Renal cortex interstitium (tissue), 15 donors: ENCODE measurements at places on chromosomes 2 and 18.

GRCh38 chr2:156405586-156405985, 30.6 kb upstream of the GPD2 start:
- no peak for DNase-seq

DNA sequence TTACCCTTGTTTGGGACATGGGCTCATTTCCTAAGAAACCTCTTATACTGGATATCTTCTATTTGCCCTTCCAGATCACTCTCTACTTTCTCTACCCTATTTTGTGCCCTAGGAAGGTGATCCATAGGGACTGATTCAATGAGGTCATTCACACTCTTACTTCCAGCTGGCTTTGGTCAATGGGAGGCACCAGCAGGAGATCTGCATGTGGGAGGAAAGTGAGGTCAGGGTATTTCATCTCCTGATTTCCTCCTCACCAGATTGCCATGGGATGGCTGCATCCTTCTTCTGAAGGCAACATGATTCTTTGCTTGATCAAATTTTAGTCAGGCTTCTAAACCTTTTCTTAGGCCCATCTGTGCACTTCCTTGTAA, 15.2 kb downstream of the M1AP start:
- DNase-seq, result no peak

DNA sequence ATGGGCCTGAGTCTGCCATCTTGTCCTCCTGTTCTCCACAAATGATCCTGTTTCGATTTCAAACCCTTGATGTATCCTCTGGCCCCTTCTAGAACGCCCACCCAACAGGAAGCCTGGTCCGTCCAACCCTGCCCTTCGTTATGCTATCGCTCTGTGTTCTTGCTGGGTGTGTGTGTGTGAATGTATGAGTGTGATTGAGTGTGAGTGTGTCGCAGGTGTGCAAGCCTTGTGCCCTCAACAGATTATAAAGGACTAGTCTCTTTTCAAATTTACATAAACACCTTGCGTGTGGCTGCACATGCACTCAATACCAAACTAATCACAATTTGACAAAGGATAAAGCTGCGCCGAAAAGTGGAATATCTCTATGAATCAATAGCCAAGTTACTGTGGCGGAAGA, 149.5 kb upstream of the SALL3 start:
- DNase-seq, result no peak

GRCh38 chr2:2681711-2682251, 350.7 kb upstream of the MYT1L start:
- DNase-seq, result no peak

GRCh38 chr18:48863432-48864065, 87.2 kb downstream of the SMAD7 start:
- no peak for DNase-seq

DNA sequence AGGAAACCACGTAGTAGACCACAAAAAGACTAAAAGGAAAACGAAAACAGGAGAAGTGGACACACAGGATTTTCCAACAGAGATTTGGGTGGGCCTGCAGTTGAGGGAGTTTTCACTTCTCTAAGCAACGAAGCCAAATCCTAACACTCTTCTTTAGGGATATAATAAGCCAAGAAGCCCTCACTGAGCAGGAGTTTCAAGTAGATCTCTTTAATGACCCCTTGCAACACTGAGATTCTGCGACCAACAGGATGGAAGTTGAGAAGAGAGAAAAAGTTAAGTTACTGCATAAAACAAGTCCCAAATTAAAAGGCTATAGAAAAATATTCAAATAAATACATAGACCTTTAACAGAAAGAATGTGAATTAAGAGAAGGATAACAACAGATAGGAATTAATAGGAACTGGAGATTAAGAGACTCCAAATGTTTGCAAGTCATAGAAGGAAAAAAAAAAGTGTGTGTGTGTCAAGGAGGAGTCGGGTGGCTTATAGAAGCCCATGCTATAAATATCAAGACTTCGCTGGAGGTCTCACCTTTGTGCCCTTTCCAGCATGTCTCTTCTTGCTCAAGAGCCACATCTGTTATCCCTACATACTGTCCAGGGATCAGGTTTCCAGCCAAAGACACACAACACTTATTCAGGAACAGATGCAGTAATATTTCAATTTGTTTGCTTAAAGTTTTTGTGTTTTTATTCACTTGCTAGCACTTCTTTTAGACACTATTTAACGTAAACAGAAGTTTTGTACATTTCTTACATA, 69.4 kb upstream of the ARHGAP28 start:
- DNase-seq, result no peak

- DNase-seq, result no peak
Observed at GRCh38 chr2:201118961-201119854, 3.2 kb downstream of the CFLAR start.

GRCh38 chr2:74911061-74911460, 47.4 kb upstream of the POLE4 start:
- DNase-seq, result no peak

DNA sequence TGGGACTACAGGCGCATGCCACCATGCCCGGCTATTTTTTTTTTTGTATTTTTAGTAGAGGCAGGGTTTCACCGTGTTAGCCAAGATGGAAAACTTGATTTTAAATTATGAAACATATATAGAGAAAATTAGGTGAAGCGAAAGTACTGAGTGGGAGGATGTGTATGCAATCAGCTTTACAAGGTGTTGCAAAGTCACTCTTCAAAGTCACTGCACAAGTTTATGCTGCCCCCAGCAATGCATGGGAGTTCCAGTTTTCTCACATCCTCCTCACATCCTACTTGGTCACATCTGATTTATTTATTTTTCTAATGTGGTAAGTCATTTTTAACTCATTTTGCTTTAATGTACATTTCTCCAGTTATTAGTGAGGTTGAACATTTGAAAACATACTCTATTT, 49.2 kb upstream of the CHN1 start:
- DNase-seq, result no peak

DNA sequence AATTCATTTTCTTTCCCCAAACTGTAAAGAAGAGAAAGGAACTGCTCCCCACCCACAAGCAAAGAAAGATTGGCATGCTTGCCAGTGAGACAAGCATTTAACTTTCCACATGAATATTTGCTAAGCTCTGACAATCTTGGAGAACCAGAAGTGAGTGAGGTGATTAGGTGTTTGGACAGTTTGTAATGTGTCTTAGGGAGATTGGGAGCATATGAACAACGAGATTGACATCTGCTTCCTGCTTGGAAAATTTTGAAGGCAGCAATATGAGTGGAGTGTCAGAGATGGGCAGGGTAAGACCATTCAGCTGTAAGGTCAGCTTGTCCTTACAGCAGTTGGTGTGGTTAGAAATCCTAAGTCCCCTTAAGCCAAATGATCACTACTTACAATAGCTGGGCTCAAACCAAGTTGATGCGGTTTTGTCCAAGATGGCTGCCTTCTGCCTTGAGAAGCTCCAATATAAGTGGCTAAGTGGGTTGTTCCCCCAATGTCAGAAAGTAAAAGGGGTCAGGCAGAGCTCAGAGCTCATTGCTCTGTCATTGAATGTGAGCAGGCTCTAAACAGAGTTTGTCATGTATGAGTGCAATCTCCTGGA, 36.0 kb upstream of the GALNT5 start:
- no peak for DNase-seq

DNA sequence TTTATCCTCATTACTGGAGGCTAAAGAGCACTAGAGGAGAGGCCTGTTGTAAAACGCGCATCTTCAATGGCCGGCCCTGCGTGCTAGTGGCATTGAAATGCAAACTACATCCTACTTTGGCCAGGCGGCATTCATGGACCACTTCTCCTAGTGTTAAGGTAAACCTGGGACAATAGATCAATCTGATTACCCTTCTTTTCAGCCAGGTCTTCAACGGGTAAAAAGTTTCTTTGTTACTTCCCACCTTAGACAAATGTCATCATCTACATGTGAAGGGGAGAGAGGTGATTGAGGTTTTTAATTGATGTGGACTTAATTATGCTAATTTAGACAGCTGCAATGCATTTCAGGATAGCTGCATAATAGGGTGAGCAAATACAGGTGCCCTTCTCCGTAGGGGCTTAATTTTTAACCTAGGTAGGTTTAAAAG, 628.0 kb downstream of the ZEB2 start:
- DNase-seq, result no peak

DNA sequence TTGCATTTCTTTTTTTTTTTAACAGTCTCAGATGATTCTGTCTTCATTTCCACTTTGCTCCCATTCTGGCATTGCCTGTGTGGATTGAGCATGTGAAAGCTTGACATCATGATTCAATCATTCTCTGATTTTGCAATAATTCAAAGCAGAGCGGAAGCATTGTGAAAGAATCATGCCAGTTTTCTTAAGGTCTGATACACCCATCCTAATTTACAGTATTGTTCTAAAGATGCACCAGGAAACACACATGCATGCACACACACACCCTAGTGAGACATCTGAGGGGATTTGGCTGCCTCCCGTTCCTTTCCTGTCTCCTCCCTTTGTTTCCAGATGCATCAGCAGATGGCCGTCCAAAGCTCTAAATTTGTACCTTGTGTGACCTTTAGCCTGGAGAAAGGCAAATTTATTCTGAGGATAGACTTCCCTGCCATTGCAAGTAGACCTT, 97.3 kb downstream of the FMNL2 start:
- no peak for DNase-seq
